Mesothelial cell of epicardium (in vitro differentiated cells): ENCODE measurements at places on chromosomes 6 and 20. TPM values are rescaled to one million over a fixed set of nuclear protein-coding genes. Genes with fewer than 3 reads are reported as not detected.
A peak's percentile ranks its signal among the peaks of the same experiment; 100 is the strongest.

GRCh38 chr6:43020052-43020705 is 1.2 kb upstream of the RRP36 start:
- H3K4me3 ChIP-seq, result peak overlapping the region; percentile 95
- H3K36me3 ChIP-seq, result peaks cover 19% of the 10 kb centered on the region
- peaks cover 13% of the 10 kb centered on the region for H3K4me1 ChIP-seq
- H3K27ac ChIP-seq, result peak overlapping the region; percentile 68

DNA sequence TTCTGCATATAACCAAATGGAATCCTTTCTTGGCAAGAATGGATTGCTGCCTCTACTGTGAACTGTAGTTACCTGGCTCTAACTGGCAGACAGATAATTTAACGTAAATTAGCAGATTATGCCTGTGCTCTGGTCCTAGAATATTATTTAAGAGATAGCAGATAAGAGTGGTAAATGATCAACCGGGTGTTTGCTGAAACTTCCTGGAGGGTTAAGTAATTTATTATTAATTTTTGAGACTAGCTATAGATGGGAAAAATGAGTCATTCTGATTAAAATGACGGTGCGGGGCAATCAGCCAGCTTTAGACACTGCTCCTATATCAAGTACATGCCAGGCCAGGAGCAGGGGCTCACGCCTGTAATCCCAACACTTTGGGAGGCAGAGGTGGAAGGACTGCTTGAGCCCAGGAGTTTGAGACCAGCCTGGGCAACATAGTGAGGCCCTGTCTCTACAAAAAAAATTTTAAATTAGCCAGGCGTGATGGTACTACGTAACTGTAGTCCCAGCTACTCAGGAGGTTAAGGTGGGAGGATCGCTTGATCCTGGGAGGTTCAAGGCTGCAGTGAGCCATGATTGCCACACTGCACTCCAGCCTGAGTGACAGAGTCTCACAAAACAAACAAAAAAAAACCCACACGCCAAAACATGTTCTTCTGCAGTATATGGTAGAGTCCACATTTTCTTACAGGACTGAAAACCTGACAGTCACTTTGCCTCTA is 22.6 kb downstream of the B4GALT5 start:
- no peak overlapping the region for H3K4me3 ChIP-seq
- peaks cover 32% of the 10 kb centered on the region for H3K4me1 ChIP-seq
- peak overlapping the region; percentile 54 for H3K27ac ChIP-seq
- no peaks in the 10 kb centered on the region for H3K36me3 ChIP-seq

Gene LPA
- 0.93 to 2.0 TPM (median 1.3 TPM) in 3 replicates for total RNA-seq

Gene ABHD12
- total RNA-seq, result 47.1 to 58.0 TPM (median 51.7 TPM) in 3 replicates
